ENCODE measurements at places on chromosomes 11 and 22. TPM values are rescaled to one million over a fixed set of nuclear protein-coding genes. Genes with fewer than 3 reads are reported as not detected.

Gene SYT8
- not detected for total RNA-seq

Gene P2RX6
- 1.1 TPM for total RNA-seq

- no peak for DNase-seq
Measured at GRCh38 chr22:36475341-36475740, 6.1 kb downstream of the TXN2 start.

- DNase-seq = no peak
Measured at GRCh38 chr11:77883775-77884174, 62.8 kb downstream of the AAMDC start.

GRCh38 chr11:112968941-112969713 is 7.9 kb downstream of the NCAM1 start:
- no peak for DNase-seq

GRCh38 chr11:66862559-66863037 is 5.7 kb downstream of the LRFN4 start:
- DNase-seq = no peak

GRCh38 chr11:44067266-44067665 is 1.2 kb downstream of the ACCS start:
- DNase-seq = no peak

DNA sequence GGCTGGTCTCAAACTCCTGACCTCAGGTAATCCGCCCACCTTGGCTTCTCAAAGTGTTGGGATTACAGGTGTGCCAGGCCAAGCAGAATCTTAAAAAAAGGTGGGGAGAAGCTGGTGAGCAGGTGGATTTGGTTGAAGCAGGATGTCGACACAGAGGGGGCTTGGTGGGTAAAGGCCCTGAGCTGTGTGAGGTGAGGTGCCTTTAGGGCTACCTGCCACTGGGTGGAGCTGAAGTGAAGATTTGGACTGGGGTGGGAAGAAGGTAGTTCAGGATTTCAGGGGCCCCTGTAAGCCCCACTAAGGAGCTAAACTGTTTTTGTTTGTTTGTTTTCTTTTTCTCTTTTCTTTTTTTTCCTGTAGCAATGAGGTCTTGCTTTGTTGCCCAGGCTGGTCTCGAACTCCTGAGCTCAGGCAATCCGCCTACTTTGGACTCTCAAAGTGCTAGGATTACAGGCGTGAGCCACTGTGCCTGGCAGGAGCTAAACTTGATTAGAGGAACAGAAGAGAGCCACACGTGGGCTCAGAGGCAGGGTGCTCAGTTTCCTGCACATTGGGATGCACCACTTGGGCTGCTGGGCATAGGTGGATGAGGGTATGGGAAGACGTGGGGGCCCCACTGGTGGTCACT is 6.0 kb downstream of the P2RX6 start:
- no peak for DNase-seq

- DNase-seq = peak; percentile 84
Measured at GRCh38 chr11:115503083-115503885, 931 bp downstream of the CADM1 start.

GRCh38 chr11:103266167-103266831 is 157.1 kb downstream of the DYNC2H1 start:
- DNase-seq = no peak

DNA sequence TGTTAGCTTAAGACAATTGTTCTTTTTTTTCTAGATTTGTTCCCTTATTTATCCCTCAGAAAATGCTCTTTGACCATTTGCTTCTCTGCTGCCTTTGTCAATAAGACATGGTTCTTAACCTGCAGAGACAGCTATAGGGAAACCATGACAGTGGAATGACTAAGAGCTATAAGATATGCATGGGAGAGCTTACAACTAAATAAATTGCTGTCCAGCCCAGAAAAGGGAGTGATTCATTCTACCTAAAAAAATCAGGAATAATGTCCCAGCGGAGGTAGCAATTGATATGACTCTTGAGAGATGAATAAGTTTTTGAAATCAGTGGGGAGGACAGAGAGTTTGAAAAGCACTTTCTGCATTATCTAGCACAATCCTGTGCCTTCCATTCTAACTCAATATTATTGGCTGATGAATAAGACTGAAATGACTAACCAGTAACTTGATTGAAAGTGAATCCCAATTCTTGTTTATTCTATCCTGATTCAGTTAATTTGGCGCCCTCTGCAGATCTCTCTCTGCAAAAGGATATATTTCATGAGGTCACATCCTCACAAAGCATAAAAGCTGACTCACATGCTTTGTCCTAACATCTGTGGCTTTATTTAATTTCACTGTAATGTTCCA is 680.5 kb upstream of the API5 start:
- peak; percentile 56 for DNase-seq

GRCh38 chr22:43293259-43293654 is 49.9 kb downstream of the SCUBE1 start:
- no peak for DNase-seq

All from G401 (cell line).